ENCODE measurements at places on chromosomes 1 and 21.

- DNase-seq: no peak
Measured at GRCh38 chr1:44328671-44329416, 26.2 kb downstream of the ERI3 start.

GRCh38 chr1:178541829-178542553 lies 29.1 kb downstream of the TEX35 start:
- DNase-seq: peak; percentile 6

- DNase-seq: no peak
Measured at GRCh38 chr1:6070450-6070974, 24.8 kb downstream of the KCNAB2 start.

GRCh38 chr21:30491963-30492428 lies at the start of gene KRTAP19-3:
Gene KRTAP19-3, minus strand, starts transcription at chr21:30492013. Its CDS starts 56 bp downstream, at chr21:30491957.
- DNase-seq: no peak

DNA sequence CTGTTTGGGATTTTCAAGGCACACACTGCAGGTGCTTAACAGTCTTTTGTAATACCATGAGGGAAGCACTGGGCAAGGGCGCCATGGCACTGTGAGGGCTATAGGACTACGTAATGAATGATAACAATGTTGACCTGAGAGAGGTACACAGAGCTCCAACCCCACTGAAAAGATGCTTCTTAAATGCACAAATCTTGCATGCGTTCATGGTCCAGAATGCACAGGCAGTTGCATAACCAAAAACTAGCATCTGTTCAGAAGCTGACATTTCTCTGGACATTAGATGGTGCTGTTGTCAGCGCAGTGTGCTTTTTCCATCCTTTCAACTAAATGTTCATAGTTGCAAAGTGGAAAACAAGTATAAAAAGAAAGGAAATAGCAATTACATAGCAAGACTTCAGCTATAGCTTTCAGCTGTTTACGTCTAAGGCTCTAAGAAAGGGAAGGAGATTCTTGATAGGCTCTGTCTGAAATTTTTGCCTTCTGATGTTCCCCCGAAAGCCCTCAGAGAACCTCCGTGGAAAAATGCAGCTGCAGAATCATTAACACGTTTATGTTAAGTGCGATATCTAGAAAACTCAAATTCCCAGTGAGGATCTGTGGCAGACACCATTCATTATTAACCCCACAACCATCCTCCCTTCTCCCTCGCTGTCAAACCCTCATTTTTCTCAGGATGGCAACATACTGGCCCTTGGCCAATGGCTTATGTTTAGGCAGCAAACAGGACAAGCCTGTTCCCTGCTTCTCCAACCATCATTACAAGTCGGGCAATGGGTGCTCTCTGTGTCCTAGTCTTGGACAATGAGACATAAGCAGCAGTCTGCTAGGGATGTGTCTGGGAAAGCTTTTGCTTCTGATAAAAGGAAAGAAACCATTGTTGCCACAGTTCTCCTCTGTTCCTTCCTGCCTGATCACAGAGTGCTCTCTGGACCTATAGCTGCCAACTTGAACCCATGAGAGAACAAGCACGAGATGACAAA lies 8.2 kb upstream of the TARBP1 start:
- DNase-seq: no peak

DNA sequence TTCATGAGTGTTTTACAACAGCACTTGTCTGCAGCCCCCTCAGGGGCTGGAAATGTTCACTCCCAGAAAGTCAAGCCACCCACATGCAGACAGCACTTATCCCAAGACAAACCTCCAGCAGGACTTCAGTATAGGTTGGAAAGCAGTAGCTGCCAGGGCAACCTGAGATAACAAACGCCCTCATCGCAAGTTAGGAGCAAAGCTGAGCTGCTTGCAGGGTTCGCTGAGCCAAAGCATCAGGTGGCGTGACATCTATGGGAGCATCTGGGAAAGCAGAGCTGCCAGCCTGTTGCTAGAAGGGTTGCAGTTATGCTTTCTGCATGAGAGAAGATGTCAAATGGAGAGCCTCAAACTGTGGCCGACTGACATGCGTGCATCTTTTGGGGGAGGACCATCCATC lies 4.2 kb upstream of the STXBP3 start:
- no peak for DNase-seq

DNA sequence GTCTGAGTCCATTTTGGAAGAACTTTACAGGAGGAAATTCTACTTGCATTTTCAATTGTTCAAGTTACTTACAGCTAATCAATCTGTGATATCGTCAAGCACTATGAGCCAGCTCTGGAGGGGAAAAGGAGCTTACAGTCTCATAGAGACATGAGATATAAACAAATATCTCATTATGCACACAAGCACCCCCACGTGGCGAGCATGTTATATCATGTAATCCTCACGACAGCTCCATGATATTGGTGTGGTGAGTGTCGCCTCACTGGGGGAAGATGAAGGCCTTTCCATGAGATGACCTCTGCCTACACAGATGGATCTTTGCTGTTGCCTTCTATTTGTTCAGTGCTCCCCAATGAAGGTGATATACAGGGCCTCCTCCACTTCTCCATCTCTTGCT lies 34.6 kb downstream of the TNR start:
- no peak for DNase-seq

GRCh38 chr1:201219481-201220387 lies 29.1 kb downstream of the IGFN1 start:
- no peak for DNase-seq

GRCh38 chr1:151369302-151369610 lies 3.2 kb downstream of the SELENBP1 start:
- DNase-seq: no peak

- DNase-seq: no peak
Measured at GRCh38 chr1:204274446-204274845, 60.7 kb upstream of the GOLT1A start.

GRCh38 chr1:41802532-41803501 lies 115.9 kb downstream of the HIVEP3 start:
- no peak for DNase-seq

GRCh38 chr1:240528591-240528990 lies 83.4 kb downstream of the GREM2 start:
- no peak for DNase-seq

DNA sequence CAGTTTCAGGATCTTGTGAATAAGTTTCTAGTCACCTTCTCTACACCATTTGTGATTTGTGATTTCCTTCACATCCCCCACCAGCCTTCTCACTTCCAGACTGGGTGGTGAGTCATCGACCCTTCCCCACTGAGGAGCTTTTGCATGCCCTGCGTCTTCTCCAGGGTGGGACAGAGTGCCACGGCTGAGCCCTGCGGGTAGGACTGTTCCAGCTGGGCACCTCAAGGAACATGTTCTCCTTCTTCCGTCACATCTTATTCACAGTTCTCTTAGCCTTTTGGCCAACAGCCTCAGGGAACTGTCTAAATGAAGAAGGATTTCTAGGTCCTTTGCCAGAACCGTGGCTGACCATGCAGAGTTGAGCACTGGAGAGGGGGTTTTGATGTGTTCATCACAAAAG lies 116.5 kb downstream of the TMEM53 start:
- no peak for DNase-seq

DNA sequence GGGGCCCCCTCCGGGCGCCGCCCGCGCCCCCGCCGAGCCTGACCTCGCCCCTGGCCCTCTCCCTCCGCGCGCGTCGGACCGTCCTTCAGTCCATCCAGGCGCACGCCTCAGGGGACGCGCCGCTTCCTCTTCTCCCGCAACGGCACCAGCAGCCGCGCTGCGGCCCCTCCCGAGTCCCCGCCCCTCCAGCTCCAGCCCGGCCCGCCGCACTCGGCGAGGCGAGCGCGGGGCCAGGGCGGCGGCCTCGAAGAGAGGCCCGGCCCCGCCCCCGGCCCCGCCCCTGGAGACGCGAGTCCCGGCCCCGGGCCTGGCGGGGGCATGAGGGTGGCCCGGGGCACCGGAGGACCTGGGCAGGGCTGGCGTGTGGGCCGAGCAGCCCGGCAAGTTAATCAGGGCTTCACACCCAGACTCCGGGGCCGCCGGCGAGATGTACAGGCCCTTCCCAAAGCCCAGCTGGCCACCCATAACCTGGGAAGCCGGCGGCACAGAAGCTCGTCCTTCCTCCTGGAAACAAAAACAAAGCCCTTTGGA lies at the start of gene IGSF3:
IGSF3 (minus strand) TSS at position 159 of the 531 bp plus-strand sequence. CDS start 1,407 bp downstream, outside the sequence.
- no peak for DNase-seq

- DNase-seq: no peak
Measured at GRCh38 chr21:45318556-45319404, 31.1 kb upstream of the POFUT2 start.

- DNase-seq: no peak
Measured at GRCh38 chr1:33306653-33307493, 14.0 kb downstream of the A3GALT2 start.

GRCh38 chr1:94858276-94858675 lies 38.1 kb downstream of the SLC44A3 start:
- DNase-seq: no peak

DNA sequence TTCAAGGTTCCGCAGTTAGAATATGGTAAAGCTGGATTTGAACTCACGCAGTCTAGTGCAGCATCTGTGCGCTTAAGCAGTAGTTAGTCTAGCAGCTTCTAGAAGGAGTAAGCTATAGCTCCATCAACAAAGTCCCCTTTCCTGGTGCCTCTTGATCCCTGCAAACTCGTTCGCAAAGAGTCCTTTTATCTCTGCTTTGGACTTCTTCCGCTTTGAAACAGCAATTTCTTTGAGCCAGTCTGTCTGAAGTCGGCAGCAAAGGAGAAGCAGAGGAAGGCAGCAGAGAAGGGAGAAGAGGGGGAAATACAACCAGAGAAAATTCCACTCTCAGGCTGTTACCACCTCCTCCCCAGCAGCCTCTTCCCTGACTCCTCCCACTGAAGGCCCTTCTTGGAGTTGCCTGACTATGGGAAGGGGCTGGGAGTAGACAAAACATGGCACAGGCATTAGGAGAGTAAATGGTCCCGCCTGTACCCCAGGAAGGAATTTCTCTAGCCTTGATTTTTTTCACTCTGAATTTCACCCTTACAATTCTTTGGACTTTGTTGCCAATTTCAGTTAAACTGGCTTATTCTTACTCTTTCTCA lies 25.9 kb downstream of the HSD3B2 start:
- DNase-seq: no peak

DNA sequence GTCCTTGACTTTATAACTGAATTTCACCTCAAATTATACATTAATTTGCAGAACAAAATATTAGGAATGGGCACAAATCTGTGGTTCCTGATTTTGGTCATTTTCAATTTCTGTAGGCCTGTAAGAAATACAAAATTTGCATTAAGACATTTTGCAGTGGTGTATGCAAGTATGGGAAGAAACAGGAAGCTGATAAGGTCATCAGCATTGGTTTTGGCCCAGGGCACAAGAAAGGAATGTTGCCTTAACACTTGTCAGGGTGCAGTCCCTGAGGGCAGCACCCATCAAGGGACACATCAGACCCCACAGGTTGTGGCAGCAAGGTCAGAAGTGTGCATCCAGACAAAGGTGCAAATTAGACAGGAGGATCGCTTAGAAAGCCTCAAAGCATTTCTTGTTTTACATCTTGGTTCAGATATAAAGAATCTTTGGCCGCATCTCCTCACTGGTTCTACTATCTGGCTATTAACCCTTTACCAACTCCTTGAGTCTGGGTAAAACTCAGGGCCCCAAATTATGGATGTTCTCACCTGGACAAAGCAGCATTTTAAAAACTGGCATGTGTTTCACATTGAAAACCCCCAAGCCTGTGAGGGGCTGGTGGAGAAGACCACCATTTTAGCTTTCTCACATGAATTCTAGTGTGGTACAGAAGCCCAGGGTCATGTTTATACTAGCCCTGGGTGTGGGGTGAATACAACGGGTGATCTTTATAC lies 182.4 kb downstream of the CDC7 start:
- DNase-seq: no peak

DNA sequence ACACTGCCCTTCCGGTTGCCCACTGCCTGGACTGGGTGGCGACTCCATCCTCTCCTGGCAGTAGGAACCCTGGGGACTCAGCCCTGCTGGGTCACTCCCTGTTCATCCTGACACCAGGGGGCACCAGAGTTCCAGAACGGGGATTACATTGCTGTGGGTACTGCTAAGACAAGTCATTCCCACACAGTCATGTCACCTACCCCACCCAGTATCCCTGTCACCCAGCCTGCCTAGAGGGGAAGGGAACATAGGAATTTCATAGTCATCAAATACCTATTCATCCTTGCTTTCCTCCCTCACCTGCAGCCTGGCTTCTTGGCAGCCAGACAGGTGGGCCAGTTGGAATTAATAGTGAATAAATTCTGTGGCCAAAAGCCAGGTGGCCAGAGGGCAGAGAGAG lies 9.8 kb upstream of the SFN start:
- DNase-seq: peak; percentile 74

- DNase-seq: no peak
Measured at GRCh38 chr1:216825557-216825956, 102.3 kb upstream of the ESRRG start.

DNA sequence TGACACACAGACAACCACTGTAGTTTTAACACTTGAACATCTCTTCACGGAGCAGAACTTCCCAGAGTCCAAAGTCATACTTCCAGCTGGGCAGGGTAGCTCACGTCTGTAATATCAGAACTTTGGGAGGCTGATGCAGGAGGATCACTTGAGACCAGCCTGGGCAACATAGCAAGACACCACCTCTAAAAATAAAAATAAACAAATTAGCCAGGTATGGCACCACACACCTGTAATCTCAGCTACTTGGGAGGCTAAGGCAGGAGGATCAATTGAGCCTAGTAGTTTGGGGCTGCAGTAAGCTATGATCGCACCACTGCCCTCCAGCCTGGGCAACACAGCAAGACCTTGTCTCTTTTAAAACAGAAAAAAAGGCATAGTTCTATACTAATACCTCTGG lies 24.3 kb upstream of the EFHD2 start:
- DNase-seq: no peak

DNA sequence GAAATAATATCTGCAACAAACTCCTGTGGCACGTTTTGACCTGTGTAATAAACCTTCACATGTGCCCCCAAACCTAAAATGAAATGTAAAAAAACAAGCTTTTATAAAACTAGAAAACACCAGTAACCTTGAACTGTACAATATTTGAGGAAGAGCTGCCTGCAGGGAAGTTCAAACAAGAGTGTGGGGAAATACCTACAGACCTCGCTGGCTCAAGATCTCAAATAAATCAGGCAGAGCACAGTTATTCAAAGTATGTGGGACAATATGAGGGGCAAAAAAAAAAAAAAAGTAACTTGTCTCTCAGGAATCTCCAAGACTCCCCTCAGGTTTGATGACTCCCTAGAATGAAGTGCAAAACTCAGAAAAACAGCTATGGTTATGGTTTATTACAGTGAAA lies 37.9 kb upstream of the PPIH start:
- DNase-seq: no peak

All from effector CD8-positive, alpha-beta T cell (primary cell).